ENCODE measurements at places on chromosomes 2 and 18.

GRCh38 chr2:85922199-85922598 lies 33.4 kb upstream of the ST3GAL5 start:
- DNase-seq: no peak

DNA sequence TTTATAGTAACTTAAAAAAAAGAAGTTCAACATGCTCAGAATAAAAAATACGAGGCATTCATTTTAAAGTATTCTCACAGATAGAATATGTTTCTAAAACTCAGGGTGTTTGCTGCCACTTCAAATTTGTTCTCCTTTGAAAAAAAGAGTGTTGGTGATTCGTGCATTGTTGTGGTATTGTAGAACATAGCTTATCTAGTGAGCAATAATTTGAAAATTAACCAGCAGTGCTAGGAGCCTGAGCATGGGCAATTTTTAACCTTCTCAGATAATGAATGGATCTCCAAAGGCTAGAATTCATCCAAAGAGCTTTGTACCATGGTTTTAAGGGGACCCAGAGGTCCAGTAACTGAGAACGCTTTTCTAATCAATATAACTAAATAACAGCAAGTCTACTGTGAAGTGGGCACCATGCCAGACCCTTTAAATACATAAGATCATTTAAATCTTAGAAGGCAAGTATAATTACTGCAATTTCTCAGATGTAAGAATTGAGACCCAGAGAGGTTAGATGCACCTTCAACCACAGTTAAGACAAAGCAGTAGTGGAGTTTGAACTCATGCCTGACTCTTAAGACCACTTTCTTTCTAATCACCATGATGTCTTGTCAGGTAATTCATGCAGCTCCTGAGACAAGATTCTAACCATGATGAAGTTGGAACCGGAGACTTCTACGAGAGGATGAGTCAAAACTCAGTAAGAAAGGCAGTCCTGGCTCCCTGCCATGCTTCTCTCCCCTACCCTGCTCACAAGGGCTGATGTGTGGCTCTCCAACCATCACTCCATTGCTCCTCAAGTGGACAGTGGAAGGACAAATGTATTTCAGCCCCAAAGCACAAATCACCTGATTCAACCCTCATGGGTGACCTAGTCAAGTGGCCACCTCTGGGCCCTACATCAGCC lies 3.4 kb downstream of the CYRIA start:
- DNase-seq: no peak

DNA sequence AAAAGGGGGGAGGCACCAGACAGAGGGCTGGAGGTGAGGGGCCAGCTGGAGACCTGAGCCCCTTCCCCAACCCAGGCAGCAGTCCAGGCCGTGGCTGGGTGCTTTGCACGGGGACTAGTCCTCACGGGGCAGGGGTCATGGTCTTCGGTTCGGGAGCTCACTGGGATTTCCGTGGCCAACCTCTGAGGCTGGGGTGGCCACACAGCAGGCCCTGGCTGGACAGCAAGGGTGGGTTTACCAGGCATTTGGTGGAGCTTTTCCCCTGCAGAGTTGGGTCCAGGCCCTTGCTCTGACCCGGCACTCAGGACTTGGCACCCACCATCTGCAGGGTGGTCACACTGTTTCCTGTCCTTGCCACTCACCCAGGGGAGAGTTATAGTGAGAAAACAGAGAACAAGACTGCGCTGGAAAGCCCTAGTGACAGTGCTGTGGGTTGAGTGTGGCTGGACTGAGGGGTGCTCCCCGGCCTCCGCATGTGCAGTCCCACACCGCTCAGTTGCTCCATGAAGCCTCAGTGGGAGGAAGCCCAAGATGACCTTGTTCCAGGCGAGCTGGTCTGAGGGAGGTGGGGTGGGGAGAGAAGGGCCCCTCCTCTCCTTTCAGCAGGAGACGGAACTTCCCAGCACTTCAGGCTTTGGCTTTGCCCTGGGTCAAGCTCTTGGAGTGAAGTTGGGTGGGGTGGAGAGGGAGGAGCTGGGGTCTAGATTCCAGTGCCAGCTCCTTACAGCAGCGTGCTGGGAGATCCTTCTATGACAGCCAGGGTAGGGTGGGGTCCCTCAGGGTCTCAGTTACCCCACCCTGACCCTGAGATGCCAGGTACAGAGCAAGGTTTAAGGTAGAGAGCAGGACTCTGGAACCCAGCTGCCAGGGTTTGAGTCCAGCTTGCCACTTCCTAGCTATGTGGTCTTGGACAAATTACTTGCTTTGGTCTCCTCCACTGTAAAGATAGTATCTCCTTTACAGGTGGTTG lies 219.8 kb downstream of the DYSF start:
- DNase-seq: no peak

DNA sequence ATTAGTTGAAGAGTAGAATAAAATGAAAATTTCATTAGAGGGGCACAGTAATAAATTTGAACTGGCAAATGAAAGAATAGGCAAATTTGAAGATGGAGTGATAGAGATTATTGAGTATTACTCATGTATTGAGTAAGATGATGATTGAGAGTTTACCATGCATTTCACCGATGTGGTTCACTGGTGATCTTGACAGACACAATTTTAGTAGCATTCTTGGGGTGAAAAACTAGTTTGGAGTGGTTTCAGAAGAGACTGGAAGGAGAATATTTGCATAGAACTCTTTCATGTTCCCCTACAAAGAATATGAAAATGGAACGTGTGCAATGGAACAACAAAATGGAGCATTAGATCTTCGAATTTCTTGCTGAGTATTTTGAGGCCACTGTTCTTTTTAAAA lies 121.4 kb downstream of the ASXL3 start:
- DNase-seq: no peak

GRCh38 chr2:286035-286434 lies 1.9 kb downstream of the ALKAL2 start:
- DNase-seq: no peak

DNA sequence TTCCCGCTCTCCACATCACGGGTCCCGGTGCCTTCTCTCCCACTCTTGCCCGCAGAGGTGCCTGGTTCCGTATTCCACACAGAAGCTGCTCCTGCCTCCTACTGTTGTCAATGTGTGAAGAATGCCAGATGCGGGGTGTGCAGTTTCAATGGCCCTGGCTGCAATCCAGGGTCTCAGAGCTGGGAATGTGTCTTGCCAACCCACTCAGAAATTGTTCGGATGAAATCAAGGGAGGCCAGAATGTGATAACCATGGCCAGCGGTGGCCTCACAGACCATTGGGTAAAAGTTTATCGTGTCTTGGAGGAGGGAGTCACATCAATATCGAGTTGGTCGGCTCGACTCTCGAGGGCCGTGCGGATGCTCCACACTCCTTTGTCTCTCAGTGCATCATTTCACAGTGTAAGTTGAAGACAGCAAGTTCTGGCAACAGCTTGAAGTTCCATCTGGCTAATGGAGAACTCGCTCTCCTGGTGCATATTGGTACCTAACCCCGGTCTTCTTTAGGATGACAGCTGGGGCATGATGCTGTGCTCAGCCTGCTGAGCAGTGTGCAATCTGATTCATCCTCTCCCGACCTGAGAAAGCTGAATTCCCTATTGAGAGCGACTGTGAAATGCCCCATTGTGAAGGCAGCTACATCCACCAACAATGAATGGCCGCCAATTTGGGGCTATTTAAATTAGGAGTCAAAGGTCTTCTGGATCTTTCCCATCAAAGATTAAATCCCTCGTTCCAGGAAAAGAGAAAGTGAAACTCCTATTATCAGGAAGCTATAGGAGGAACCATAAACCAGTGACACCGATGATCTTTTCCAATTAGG lies 389.0 kb downstream of the SOX11 start:
- DNase-seq: no peak

- no peak for DNase-seq
Measured at GRCh38 chr18:54250846-54251261, 18.5 kb upstream of the POLI start.

GRCh38 chr2:98468621-98469236 lies 24.1 kb downstream of the INPP4A start:
- DNase-seq: no peak

- no peak for DNase-seq
Measured at GRCh38 chr18:35186291-35187034, 54.4 kb upstream of the ZNF397 start.

- DNase-seq: no peak
Measured at GRCh38 chr2:205386109-205386508, 296.2 kb upstream of the NRP2 start.

DNA sequence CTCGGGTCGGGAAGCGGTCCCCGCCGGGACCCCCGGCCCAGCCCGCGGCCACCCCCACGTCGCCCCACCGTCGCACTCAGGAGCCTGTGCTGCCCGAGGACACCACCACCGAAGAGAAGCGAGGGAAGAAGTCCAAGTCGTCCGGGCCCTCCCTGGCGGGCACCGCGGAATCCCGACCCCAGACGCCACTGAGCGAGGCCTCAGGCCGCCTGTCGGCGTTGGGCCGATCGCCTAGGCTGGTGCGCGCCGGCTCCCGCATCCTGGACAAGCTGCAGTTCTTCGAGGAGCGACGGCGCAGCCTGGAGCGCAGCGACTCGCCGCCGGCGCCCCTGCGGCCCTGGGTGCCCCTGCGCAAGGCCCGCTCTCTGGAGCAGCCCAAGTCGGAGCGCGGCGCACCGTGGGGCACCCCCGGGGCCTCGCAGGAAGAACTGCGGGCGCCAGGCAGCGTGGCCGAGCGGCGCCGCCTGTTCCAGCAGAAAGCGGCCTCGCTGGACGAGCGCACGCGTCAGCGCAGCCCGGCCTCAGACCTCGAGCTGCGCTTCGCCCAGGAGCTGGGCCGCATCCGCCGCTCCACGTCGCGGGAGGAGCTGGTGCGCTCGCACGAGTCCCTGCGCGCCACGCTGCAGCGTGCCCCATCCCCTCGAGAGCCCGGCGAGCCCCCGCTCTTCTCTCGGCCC lies 13.6 kb downstream of the SPEG start:
- DNase-seq: no peak

GRCh38 chr18:64180617-64181016 lies 31.7 kb upstream of the LINC00305 start:
- DNase-seq: no peak

Data from T-cell (primary cell).